ENCODE measurements at places on chromosomes 3 and 15.

GRCh38 chr3:158953131-158953530 lies 151.3 kb downstream of the MFSD1 start:
- no peak for DNase-seq

DNA sequence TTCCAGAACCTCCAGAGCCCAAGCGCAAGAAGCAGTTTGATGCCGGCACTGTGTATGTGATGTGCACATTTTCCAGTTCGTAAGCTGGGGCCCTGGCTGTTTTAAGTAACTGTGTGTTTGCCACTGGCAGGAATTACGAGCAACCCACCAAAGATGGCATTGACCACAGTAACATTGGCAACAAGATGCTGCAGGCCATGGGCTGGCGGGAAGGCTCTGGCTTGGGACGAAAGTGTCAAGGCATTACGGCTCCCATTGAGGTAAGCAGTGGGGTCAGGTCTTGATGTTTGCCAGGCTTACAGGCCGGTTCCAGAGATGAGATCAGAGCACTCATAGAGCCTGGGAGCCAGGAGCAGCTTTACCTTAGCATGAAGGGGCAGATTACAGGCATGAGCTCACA lies 28.4 kb downstream of the RBM5 start:
- no peak for DNase-seq

DNA sequence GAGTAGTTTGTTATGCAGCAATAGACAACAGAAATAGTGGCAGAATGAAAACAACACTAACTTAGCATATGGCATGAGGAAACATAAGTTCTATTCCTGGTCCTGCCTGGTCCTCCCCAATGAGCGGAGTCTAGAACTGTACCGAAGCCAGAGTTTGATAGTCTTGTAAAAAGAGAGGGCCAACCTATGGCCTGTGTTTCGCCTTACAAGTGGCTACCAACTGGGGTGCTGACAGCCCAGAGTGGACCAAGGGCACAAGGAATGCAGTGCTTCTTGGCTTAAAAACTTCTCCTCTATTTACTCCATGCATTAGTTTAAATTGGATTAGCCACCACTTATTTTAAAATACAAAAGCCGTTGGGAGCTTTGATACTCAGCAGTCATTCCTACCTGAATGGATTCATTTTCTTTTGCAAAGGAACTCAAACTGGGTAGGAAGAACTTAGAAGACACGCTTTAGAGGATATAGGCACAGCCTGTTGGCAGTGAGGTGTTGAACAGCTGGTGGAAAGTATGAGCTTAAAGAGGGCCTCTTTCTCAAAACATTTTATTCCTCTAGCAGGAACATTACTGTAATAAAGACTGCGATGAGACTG lies 302.9 kb downstream of the PLCL2 start:
- no peak for DNase-seq

- no peak for DNase-seq
Measured at GRCh38 chr3:131020122-131020693, 6.4 kb downstream of the ASTE1 start.

DNA sequence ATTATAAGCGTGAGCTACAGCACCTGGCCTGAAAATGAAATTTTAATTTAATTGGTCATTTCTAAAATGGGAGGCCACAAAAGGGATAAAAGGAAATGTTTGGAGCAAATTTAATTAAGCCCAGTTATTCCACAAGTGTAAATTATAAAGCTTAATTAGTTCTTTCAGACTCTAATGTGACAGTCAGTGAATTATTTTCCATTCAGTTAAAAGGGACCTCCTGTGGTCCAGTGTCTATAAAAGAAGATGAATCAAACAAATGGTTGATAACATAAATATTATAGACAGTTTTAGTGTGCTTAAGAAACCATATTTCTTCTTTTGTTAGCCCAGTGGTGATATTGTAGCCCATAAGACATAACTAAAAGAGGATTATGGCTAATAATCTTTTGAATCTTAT lies 66.4 kb downstream of the CNOT10 start:
- DNase-seq: no peak

- no peak for DNase-seq
Measured at GRCh38 chr3:184806567-184807271, 5.2 kb upstream of the VPS8 start.

- DNase-seq: peak; percentile 83
Measured at GRCh38 chr3:58217209-58217811, 6.5 kb upstream of the DNASE1L3 start.

DNA sequence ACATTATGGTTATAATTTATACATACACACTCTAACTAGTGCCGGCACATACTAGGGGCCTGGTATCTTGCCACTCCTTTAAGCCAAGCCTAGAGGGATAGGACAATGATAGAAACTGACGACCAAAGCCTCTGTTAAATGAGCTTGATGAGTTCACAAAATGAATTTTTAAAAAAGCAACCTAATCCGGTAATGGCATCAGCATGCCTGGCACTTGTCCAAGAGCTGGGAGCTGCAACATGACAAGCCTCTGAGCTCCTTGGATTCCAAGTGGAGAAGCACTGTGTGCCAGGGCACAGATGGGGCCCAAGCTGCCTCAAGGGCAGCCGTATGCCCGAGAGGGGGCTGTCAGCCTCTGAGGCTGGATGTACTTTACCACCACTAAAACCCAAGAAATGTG lies 9.7 kb downstream of the ETV5 start:
- no peak for DNase-seq

GRCh38 chr3:59321881-59322540 lies 272.2 kb upstream of the CFAP20DC start:
- no peak for DNase-seq

DNA sequence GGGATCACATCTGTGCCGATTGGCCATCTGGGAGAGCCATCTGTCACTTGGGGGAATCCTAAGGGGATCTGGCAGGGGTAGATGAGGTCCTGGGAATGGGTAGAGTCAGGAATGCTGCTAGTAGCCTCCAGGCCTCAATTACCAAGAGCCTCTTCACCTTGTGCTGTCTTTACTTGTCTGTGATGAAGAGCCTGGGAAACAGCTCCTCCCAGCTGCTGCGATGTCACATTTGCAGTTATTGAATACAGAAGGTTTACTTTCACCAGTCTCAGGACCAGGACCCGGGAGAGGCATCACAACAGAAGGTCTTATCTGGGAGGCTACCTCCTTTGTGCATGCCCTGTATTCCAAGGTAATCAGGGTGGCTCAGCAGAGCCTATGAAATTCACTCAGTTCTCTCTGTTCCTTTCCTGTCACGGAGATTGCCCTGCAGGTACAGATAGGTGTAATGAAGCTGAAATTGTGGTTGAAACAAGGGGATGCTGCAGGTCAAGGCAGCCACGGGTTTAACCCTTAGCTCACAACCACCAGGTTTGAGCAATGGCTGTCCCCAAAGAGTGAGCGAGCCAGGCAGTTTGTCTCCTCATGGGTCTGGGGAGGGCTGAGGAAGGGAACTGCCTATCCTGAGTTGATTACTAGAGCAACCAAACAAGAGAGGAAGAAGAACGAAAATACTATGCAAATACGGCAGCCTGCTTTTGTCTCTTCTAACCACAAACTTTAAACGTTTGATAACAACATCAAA lies 298.9 kb upstream of the RORA start:
- no peak for DNase-seq

DNA sequence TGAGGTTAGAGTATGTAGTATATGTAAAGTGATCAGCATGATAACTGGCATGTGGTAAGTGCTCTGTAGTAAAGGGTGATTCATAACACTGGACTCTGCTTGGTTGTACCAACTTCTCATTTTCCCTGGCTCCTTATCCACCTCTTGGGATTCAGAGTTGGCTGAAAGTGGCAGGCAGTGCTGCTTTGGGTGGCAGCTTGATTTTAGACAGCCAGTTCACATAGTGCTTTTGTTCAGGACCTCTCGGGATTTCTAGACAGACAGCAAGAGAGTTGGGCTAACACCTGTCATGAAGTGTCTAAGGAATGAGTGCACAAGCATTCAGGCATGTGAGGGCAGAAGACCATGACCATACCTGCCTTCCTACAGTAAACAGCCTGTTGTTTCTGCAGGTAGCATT lies 69.0 kb downstream of the RBM6 start:
- no peak for DNase-seq

Data from globus pallidus (tissue), 1 donor.